NCI-H2171 (cell line): ENCODE measurements at places on chromosomes 4 and X.

DNA sequence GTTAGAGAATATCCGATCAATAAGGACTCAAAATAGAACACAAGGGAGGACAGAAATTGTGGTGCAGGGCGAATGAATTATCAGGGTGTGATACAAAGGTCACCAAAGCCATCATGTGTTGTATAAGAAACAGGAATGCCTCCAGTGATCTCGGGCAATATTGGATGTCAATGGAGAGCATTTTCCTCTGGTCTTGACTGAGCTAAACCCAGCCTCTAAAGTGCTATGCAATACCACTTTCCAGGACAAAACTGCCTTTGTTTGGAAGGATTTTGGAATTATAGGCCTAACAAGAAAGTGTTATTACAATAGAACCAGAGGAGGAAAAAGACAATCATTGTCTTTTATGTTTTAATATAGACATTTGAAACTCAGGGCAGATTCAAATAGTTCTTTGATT lies 281.7 kb downstream of the CHM start:
- no peak for DNase-seq

DNA sequence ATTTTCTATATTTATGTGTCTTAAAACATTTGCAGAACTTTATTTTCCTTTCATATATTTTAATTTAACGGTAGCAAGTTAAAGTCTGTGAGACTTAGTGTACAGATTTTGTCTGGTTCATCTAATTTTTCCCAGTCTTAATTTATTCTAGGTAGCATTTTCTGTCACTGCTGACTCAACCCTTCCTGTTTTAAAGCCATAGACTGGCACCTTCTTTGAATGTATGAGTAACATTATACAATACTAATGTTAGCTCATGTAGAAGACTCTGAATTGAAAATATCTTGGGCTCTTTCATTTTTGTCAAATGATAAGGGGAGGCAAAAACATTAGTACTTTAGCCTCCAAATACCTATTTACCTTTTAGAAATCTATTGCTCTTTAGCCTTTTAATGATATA lies 43.6 kb downstream of the BLTP1 start:
- DNase-seq: no peak

- no peak for DNase-seq
Measured at GRCh38 chr4:8077181-8078108, 81.2 kb downstream of the ABLIM2 start.

DNA sequence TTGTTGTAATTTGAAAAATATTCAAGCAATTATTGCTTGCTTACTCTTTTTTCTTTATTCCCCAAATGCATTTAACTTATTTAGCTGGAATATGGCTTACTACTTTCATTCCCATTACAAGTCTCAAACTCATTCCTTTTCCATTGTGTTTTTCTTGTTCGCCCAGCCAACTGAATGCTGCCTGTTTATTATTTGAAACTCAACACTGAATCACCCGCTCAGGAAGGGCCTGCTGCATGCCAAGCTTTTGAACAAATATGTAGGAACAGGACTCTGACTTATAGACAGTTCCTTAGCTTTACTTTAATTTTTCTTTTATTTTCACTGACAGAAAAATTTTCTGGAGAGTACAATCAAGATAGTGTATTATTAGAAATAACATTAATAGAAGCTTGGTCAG lies 12.9 kb downstream of the PCDH18 start:
- no peak for DNase-seq

DNA sequence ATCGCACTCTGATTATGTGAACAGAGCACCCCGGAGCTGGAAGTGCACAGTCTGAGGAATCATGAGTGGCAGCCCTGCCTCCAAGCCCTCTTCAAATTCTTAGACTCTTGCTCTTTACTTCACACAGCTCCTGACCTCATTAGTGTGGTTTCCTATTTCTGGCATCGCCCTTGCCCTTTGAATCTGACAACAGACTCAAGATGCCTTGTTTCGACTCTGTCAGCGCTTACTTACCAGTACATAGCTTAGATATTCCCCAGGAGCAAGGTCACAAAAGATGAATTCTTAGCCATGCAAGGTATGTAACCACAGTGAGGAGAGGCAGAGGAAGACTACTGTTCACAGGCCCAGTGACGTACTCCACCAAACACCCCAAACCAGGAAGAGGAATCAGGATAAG lies 167.2 kb downstream of the KDR start:
- DNase-seq: no peak

DNA sequence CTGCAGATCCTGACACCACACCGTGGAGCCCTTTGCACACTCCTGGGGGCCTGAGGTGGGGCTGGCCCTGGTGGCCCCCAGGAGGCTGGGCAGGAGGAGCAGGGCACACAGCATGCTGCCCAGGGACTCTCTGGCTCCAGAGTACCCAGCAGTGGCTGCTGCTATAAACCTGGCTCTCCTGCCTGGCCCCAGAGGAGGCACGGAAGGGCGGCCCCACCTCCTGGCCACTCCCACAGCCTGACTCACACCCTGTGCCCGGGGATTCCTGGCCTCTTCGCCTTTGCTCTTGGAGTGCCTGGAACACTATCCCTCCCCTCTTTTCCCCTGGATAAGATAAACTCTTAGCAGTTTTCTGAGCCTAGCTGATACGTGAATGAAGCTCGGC lies at the start of gene PSAPL1:
TSS of gene PSAPL1 (minus strand) at position 165 of the 385 bp plus-strand sequence. CDS start at position 114, 51 bp downstream.
- no peak for DNase-seq
